Breast epithelium (tissue), 4 donors: ENCODE measurements at places on chromosomes 2 and 18.

- no peak overlapping the region for H3K27ac ChIP-seq
- no peaks in the 10 kb centered on the region for H3K27me3 ChIP-seq
- H3K4me1 ChIP-seq, result no peaks in the 10 kb centered on the region
- no peak for DNase-seq
- no peak overlapping the region for H3K4me3 ChIP-seq
- H3K36me3 ChIP-seq, result no peaks in the 10 kb centered on the region
These were observed 16.6 kb downstream of the SERTAD2 start for GRCh38 chr2:64637000-64637635.

DNA sequence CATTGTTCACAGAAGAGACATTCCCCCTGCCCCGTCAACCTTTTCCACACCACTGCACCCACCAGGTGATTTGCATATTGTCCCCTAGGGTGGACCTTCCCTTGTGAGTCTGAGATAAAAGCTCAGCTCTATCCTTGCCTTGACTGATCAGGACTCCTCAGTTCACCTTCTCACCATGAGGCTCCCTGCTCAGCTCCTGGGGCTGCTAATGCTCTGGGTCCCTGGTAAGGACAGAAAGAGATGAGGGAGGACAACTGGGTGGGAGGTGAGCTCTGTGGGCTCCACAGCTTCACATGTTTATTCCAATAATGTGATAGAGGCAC, 1160.1 kb downstream of the RPIA start:
- DNase-seq, result no peak
- H3K27me3 ChIP-seq, result no peaks in the 10 kb centered on the region
- no peaks in the 10 kb centered on the region for H3K36me3 ChIP-seq
- H3K4me1 ChIP-seq, result no peaks in the 10 kb centered on the region
- H3K27ac ChIP-seq, result no peak overlapping the region
- H3K4me3 ChIP-seq, result no peak overlapping the region

DNA sequence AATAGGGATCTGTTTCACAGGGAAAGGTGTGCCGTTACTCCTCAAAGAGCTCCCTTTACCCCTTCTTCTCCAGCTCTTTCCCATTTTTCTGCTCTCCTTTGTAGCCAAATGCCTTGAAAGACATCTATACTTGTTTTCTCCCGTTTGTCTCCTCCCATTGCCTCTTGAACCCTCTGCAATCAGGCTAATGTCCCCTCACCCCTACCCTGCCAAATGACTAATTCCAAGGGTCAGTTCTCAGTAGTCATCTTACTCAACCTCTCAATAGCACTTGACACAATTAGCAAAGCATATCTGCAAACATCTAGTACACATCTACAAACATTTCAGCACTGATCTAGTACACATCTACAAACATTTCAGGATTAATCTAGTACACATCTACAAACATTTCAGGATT, 12.6 kb downstream of the MRO start:
- H3K27me3 ChIP-seq, result no peaks in the 10 kb centered on the region
- H3K27ac ChIP-seq, result no peak overlapping the region
- H3K36me3 ChIP-seq, result no peaks in the 10 kb centered on the region
- H3K4me1 ChIP-seq, result no peaks in the 10 kb centered on the region

GRCh38 chr2:28629910-28630309, 121.7 kb upstream of the PPP1CB start:
- no peaks in the 10 kb centered on the region for H3K36me3 ChIP-seq
- no peak for DNase-seq
- peak overlapping the region; percentile 5 for H3K27ac ChIP-seq
- H3K4me3 ChIP-seq, result no peak overlapping the region
- no peaks in the 10 kb centered on the region for H3K27me3 ChIP-seq

DNA sequence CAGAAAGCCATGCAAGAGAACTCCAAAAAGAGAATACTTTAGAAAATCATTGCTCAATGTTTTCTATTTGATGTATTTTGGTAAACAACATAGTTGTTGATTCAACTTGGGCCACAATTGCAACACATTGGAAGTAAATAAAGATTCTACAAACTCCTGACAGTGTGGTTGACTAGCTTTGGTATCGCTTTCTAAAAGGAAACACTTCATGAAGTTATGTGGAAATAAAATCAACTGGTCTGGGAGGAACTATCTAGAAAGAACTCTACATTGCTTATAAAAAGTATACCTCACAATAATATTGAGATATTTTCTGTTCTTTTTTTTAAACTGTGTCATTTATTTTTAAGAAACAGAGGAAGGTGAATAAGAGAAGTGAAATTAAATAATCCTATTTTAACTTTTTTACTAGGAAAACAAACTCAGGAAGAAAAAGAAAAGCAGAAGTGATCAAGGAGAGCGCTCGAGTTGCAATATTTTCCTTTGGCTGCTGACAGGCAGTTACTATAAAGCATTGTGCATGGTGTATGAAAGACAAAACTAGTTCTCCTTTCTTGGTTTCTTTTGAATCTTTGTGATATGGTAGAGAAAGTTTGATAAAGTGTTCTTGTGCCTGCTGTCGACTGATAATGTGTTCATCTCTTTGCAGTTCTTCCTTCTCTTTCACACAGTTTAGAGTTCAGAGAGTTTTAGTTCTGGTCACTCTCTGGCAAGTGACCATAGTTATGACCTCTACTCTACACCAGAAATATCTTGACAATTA, 3.0 kb downstream of the DHRS9 start:
- no peak overlapping the region for H3K4me3 ChIP-seq
- no peak for DNase-seq
- H3K27ac ChIP-seq, result no peak overlapping the region
- no peaks in the 10 kb centered on the region for H3K36me3 ChIP-seq
- H3K27me3 ChIP-seq, result no peaks in the 10 kb centered on the region
- H3K4me1 ChIP-seq, result no peaks in the 10 kb centered on the region

- no peak overlapping the region for H3K4me3 ChIP-seq
- no peak for DNase-seq
- H3K36me3 ChIP-seq, result no peaks in the 10 kb centered on the region
- peaks cover 9% of the 10 kb centered on the region for H3K4me1 ChIP-seq
- peak overlapping the region; percentile 77 for H3K27ac ChIP-seq
These were observed 34.6 kb downstream of the UGP2 start for GRCh38 chr2:63876311-63876710.

- H3K4me1 ChIP-seq, result no peaks in the 10 kb centered on the region
- H3K27me3 ChIP-seq, result no peaks in the 10 kb centered on the region
- DNase-seq, result no peak
- H3K27ac ChIP-seq, result no peak overlapping the region
- no peak overlapping the region for H3K4me3 ChIP-seq
- no peaks in the 10 kb centered on the region for H3K36me3 ChIP-seq
These were observed 198.6 kb downstream of the MEMO1 start for GRCh38 chr2:31812051-31812798.

GRCh38 chr18:13775058-13775457, 48.6 kb downstream of the RNMT start:
- H3K27ac ChIP-seq, result no peak overlapping the region
- H3K27me3 ChIP-seq, result no peaks in the 10 kb centered on the region
- no peak for DNase-seq

- no peak for DNase-seq
- no peak overlapping the region for H3K27ac ChIP-seq
- H3K4me3 ChIP-seq, result no peak overlapping the region
These were observed 210.6 kb downstream of the TMEM247 start for GRCh38 chr2:46689993-46690392.

GRCh38 chr2:212213191-212213590, 325.4 kb downstream of the ERBB4 start:
- no peaks in the 10 kb centered on the region for H3K27me3 ChIP-seq
- H3K4me3 ChIP-seq, result no peak overlapping the region
- no peaks in the 10 kb centered on the region for H3K36me3 ChIP-seq
- no peaks in the 10 kb centered on the region for H3K4me1 ChIP-seq
- no peak for DNase-seq

DNA sequence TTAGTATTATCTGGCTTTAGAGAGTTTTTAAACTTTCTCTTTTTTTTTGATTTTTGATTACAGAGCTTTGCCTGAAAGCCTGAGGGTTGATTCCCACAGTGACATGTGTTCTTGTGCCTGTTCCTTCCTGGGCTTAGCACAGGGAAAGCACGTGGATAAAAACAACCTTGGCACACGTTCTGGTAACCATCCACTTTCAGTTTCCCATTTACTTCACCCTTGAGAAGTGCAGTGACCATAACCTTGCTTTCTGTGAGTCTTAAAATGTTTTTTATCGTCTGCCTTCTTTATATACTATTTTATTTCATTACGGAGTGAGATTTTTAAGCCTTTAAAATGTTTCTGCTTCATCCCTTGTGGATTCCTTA, 11.5 kb downstream of the CD226 start:
- no peak overlapping the region for H3K4me3 ChIP-seq
- H3K27ac ChIP-seq, result no peak overlapping the region
- DNase-seq, result no peak
- H3K4me1 ChIP-seq, result no peaks in the 10 kb centered on the region
- H3K27me3 ChIP-seq, result no peaks in the 10 kb centered on the region
- no peaks in the 10 kb centered on the region for H3K36me3 ChIP-seq

GRCh38 chr2:18546567-18546966, 13.9 kb downstream of the RDH14 start:
- H3K4me1 ChIP-seq, result no peaks in the 10 kb centered on the region
- no peaks in the 10 kb centered on the region for H3K36me3 ChIP-seq
- no peaks in the 10 kb centered on the region for H3K27me3 ChIP-seq
- H3K4me3 ChIP-seq, result no peak overlapping the region
- DNase-seq, result no peak

DNA sequence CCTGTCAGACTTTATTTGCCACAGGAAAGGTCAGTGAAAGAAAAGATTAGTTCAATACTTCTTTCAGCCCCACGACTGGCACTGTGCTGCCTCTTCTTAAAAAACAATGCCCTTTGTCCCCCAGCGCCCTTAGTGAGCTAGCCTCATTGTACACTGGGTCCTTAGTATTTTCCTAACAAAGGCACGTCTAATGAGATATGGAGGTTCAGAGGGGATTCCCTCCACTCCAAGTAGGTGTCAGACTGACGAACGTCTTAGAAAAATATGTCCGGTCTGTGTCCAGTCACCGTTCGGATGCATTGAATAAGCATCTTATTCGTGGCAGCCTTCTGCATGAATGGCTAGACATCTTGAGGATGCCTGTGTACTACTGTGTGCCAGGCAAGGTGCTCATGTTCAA, 1.1 kb downstream of the FECH start:
- H3K36me3 ChIP-seq, result no peaks in the 10 kb centered on the region
- peak overlapping the region; percentile 80 for H3K4me3 ChIP-seq
- peaks cover 10% of the 10 kb centered on the region for H3K4me1 ChIP-seq
- no peak for DNase-seq
- no peak overlapping the region for H3K27ac ChIP-seq
- H3K27me3 ChIP-seq, result no peaks in the 10 kb centered on the region

GRCh38 chr2:64698177-64698643, 44.5 kb upstream of the SERTAD2 start:
- DNase-seq, result no peak
- H3K27ac ChIP-seq, result no peak overlapping the region
- H3K27me3 ChIP-seq, result no peaks in the 10 kb centered on the region
- H3K36me3 ChIP-seq, result no peaks in the 10 kb centered on the region

- no peak for DNase-seq
- H3K4me1 ChIP-seq, result peaks cover 4% of the 10 kb centered on the region
- no peak overlapping the region for H3K4me3 ChIP-seq
- H3K36me3 ChIP-seq, result no peaks in the 10 kb centered on the region
- no peaks in the 10 kb centered on the region for H3K27me3 ChIP-seq
- H3K27ac ChIP-seq, result no peak overlapping the region
These were observed 7.0 kb downstream of the MEMO1 start for GRCh38 chr2:32003791-32004190.

DNA sequence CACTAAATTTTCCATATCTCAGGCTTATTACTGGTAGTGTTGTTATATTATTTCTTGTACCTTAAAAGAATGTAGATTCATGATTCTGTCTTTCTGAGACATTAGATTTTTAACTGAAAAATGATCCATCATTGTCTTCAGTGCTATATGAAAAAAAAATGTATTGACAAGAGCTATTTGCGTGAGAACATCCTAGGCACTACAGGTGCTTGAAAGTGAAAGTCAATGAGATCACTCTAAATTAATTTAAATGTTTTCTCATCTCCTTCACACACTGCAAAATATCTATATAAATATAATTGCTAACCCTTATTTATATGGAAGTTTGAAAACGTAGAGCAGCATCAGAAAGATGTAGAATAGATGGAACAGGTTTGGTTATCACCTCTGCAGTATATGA, 684.6 kb downstream of the TRIB2 start:
- H3K4me1 ChIP-seq, result no peaks in the 10 kb centered on the region
- H3K27me3 ChIP-seq, result no peaks in the 10 kb centered on the region
- H3K4me3 ChIP-seq, result no peak overlapping the region
- H3K36me3 ChIP-seq, result no peaks in the 10 kb centered on the region

GRCh38 chr18:62438018-62438329, 84.9 kb upstream of the ZCCHC2 start:
- DNase-seq, result no peak
- H3K27ac ChIP-seq, result peak overlapping the region; percentile 93
- no peaks in the 10 kb centered on the region for H3K36me3 ChIP-seq
- H3K27me3 ChIP-seq, result no peaks in the 10 kb centered on the region

DNA sequence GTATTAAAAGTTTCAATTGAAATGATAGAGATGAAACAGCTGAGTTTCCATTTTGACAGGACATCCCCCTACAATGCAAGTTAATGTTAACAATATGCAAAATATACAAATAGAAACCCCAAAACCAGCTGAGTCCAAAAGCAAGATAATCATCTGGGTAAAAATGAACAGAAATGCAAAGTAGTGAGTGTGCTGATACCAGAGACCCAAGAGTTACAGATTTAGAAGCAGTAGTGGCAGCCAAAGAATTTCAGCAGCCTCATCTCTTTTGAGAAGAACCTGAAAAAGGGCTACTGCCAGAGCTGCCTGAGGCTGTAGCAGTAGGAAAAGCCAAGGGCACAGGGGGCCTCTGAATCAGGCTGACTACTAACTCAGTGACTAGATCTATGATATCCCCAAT, 82.6 kb downstream of the THADA start:
- no peak for DNase-seq
- no peak overlapping the region for H3K27ac ChIP-seq
- H3K36me3 ChIP-seq, result no peaks in the 10 kb centered on the region
- H3K4me1 ChIP-seq, result peaks cover 21% of the 10 kb centered on the region
- H3K4me3 ChIP-seq, result no peak overlapping the region

DNA sequence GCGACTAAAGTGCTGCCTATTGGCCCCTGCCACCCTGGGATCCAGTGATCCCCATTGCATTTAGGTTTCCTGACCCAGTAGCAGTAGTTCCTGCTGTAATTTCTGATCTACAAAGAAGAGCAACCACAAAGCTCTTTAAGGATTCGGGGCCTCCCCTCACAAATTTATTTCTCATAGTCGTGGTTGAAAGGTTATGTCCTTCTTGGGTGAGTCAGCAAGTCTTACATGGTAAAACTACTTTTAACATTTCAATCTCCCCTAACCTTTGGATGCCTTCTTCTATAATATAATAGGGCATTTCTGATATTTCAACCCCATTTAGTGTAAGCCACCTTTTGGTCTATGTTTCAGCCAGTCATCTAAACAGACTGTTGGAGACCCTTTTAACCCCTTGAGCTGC, 14.9 kb downstream of the PIKFYVE start:
- no peak for DNase-seq
- H3K4me1 ChIP-seq, result no peaks in the 10 kb centered on the region
- no peak overlapping the region for H3K27ac ChIP-seq
- no peaks in the 10 kb centered on the region for H3K27me3 ChIP-seq

DNA sequence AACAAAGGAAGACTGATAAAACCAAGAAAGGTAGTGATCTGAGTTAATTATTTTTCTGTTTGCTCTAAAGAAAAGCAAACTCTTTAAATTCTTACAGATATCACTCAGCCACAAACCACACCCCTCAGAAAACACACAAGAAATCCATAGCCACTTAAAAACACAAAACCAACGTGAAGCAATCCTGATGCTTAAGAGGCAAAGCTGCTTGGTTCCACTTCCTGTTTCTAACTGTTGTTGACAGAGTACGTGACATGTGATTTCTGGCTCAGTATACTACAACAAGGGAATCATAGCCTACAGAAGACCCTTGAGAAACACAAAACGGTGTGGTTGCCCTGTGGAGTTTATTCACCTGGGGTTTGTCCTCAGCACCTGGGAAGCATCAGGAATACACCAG, 240.9 kb upstream of the APCDD1 start:
- H3K4me1 ChIP-seq, result no peaks in the 10 kb centered on the region
- no peaks in the 10 kb centered on the region for H3K27me3 ChIP-seq
- no peak overlapping the region for H3K27ac ChIP-seq
- H3K4me3 ChIP-seq, result no peak overlapping the region
